Stimulated activated CD4-positive, alpha-beta T cell treated with anti-CD3 and anti-CD28 coated beads, Interleukin-12 subunit alpha, Interleukin-12 subunit beta, amount 100 ng/mL, for 24 hours (primary cell): ENCODE measurements at places on chromosomes 12 and 14.

DNA sequence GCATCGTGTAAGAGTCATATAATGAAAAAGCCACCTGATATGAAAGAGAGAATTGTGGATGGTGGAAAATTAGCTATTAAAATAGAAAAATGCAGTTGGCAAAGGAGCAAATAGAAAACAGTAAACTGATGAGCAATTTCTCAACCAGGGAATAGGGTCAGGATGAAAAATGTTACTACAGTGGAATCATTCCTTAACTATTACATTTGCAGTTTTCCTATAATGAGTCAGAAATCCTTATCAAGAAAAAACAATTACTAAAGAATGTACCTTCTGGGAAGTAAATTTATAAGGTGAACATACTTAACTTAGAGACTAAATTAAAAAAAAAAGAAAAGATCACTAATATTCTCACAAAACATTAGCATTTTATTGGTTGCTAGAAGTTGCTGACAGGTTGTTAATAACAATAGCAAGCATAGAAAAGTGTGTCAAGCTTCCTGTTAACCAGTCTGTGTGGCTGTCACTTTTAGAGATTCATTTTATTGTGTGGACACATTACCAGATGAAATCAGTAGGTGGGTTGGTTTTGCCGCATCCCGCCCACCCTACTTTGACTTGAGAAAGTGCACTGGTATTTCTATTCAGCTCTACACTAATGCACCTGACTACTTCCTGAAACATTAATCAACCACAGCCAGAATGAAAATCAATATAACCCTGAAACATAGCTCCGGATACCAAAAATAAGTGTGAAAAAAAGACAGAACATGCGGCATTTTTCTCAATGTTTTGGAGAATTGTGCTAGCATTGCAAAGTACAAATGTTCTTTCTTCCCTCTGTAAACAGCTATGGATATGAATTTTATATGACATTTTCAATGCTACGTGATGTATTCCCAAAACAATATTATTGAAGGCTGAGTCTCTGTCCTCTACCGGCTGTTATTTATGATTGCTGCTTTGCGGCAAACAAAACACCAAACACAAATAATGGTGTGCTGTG is 576.7 kb downstream of the SLC16A7 start:
- DNase-seq = no peak

DNA sequence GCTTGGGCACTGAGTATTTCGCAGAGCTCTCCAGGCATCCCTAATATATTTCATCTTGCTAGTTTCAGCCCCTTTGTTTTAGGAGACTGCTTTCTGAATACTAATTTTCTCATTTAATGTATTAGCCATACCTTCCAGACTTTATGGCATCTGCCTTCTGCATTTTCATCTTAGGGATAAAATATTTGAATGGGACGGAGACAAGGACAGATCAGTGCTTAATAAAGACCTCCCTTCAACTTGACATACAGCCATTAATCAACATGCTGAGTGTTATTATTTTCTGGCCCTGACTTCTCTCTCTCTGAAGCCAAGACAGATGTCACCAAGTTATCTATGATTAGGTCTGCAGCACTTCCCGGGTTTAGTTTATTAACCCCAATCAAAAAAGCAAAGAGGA is 42.4 kb downstream of the CACNA2D4 start:
- no peak for DNase-seq

- DNase-seq = no peak
Measured at GRCh38 chr12:72057330-72057914, 118.8 kb downstream of the TPH2 start.

DNA sequence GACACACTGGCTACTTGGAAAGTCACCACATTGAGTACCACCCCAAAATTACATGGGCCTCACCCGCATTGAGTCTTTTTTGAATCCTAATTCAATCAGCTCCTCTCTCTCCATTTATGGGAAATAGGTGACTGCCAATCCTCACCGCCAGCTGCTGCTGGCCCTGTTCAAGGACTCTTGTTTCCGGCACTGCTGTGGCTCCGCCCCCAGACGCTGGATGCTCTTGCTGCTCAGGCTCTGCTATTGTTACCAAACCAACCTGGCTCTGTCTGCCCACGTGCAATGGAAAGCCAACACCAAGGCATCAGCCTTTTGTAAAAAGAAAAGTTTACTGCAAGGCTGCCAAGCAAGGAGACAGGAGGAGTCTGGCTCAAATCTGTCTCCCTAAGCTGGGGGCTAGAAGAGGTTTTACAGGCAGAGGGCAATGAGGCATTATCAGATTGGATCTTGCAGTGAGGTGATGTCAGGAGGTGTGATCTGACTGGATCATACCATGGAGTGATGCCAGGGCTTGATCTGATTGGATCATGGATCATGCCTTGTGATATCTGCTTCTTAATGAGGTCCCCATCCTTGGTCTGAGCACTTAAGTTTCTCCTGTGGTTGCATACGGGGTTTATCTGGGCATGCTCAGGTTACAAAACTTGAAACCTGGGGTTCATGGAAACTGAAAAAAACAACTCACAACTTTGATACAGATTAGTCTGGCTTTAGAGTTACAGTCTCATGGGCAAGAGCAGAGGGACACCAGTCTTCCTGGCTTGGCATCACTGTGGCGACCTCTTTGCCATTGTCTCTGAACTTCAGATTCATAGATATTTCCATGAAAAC is 117.1 kb upstream of the SLC35F4 start:
- no peak for DNase-seq

GRCh38 chr12:125124320-125124966 is 59.2 kb downstream of the AACS start:
- no peak for DNase-seq

DNA sequence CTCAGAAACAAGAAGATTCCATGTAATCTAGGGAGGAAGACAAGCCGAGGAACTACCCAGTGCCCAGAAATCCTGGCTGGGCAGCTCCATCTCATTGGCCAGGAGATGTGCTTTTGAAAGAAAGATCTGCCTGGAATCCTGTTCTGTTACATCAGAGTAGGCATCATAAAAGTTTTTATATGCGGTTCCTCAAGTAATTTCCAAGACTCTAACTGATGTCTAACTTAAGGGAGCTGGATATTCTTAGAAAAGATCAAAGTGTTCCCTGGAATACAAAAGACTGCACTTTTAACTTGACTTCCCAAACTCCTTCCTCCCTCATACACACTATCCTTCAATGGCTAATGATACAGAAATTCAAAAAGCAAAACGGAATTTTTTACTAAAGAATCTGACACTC is 16.3 kb downstream of the RHOJ start:
- DNase-seq = no peak
